Cortex of kidney (tissue), 1 donor: ENCODE measurements at places on chromosomes 7 and 10.

DNA sequence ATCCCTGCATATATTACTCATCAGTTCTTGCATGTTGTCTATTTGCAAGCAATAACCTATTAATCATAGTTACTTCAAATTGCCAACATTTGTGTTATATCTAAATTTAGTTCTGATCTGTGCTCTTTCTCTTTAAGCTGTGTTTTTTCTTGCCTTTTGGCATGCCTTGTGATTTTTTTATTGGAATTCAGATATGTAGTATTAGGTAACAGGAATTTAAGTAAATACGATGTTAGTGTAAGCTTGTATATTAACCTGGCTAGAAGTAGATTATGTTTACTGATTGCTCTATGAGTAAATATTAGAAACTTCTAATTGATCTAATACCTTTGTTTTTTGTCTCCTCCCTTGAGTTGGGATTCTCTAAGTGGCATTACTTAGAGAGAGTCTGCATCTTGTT, 718.9 kb upstream of the POT1 start:
- no peak for DNase-seq

DNA sequence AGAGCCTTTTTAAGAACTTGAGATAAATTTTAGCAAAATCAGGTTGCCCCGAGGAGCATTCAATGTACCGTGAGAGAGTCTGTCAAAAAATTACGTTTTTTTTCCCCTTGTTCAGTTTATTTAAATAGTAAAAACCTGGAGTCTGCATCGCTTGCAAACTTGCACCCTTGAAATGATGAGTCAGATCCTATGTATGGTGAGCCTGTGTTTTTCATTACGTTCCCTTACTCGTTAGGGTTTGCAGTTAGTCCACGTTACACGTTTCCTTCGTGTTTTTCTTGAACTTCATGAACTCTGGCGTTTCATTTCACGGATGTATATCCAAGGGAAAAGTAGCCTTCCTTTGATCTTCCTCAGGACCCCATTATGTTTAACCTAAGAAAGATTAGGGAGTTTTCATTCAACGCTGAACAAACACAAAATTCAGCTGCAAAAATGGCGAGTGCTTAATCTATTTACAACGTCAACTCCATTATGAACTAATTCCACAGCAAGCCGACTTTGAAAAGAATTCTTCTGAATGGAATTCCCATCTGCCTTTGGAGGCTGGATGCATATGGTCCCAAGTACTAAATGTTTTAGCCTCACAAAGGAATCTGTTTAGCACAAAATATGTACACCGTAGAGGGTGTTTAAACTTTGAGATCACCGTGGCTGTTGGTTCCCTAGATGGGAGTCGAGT, 182.4 kb downstream of the MYOF start:
- DNase-seq: no peak

DNA sequence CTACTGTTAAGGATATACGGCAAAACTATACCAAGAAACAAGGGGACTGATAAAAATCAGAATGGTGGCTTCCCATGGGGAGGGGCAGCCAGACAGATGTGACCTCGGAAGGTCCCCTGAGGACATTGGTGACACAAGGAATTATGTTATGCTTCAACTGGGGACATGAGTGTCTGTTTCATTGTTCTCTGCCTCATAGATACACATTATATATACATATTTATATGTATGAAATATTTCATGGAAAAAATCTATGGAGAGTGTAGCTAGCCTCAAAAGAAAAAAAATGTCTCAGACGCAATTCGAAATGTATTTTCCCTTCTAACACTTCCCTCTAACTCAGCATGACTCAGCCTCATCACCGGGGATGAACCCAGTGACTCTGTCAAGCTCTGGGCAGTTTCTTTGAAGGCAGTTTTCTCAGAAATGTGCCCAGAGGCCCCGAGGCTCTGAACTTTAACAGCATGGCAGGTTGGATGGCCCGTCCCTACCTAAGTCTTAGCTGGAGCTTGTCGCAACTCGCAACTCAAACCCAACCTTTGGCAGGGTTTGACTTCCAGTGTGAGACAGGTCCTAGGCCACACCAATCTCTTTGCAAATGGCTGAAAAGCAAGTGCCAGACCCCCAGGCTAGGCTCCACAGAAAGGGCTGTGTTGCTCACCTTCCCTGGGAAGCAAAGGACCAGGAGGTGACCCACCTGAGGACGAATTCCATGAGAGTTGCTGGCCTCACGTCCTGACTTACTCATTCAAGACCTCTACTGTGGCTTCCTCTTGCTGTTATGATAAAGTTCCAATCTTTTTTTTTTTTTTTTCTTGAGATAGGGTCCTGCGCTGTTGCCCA, 86.9 kb downstream of the CARD11 start:
- no peak for DNase-seq

DNA sequence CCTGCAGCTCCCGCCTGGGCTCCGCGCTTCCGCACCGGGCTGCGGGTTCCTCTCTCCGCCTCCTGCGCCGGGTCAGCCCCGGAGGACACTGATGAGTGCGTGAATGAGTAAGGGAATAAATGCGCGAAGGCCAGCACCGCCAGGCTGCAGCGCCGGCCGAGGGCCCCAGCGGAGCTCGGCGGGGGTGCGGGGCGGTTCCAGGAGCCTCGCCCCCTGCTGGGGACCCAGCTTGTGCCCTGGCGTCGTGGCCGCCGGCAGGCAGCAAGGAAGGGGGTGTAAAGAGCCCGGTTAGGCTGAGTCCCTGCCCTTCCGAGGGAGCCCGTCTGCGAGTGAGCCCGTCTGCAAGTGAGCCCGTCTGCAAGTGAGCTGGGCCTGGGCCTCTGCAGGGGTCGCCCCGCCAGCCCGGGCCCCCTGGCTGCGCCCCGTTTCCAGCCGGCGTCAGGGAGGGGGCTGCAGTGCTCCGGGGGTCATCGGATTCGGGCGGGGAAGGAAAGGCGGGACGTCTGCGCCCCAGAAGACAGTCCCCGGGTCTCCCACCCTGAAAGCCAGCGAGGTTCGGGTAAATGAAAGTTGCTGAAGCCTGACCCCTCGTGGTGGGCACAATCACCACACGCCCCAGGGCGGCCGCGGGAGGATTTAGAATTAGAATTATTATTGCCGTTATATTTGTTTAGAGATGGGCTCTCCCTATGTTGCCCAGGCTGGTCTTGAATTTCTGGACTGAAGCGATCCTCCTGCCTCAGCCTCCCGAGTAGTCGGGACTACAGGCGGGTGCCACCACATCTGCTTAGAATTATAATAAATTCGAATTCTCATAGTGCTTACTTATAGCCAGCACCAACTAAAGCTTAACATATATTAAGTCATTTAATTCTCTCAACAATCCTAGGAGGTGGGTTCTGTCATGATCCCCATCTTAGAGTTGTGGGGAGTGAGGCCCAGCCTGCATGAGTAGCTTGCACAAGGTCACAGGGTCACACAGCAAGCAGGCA, 8.6 kb upstream of the CRYGN start:
- DNase-seq: no peak

DNA sequence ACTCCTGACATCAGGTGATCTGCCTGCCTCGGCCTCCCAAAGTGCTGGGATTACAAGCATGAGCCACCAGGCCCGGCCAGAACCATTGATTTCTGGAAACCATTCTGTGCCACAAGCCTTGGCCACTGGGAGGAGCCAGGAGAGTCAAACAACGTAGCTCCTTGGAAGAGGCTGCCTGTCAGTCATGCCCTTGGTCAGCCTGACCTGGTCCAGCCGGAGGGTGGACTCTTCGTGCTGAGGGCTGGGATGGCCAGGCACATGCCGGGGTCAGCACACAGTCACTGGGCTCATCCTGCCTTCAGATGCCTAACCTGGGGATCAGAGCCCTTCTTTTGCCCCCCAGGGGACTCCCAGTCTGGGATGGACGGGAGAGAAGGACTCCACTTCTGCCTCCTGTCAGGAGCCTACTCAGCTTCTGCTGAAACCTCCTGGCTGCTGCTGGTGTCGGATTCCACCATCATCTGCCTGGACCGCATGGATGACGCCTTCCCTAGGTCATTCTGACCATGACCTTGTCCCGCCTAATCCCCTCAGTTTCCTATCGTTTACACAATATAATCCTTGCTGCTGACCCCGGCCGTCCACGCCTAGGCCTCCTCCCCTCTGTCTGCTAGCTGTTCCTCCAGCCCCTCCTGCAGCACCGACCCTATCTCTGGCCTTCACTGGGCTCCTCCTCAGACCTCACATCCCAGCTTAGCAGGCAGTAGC, 30.4 kb downstream of the TMEM270 start:
- no peak for DNase-seq

DNA sequence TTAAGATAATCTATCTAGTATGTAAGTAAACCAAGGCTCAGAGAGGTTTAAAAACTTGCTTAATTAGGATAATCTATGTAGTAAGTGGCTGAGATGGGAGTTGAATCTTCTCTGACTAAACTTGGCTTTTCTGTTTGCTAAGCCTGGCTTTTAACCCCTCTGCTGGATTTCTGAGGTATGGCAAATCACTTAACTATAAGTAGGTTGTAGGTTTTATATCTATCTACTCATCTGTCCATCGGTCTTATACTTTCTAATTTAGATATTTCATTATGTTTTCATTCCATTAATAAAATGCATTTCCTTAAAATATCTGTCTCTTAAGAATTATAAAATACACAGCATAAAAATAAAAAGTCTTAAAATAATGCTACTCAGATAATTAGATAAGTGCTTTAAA, 59.4 kb downstream of the ST7 start:
- DNase-seq: no peak

GRCh38 chr10:113340282-113340681, 212.6 kb upstream of the HABP2 start:
- no peak for DNase-seq

DNA sequence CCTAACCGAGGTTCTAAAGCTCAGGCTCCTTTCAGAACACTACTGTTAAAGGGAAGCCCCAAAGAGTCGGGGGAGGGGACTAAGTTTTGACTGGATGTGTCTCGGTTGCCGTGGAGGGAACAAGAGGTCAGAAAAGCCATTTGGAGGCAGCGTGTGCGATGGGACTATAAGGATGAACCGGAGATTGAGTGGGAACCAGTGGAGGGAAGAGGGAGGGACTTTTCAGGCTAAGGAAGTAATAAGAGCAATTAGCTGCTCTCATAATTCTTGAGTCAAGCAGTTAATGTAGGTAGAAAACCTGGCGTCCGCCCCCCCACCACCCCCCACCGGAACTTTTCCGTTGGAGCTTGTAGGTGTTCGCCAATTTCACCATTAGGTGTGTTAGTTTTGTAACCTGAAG, 491 bp upstream of the AKAP9 start:
- no peak for DNase-seq

- no peak for DNase-seq
Observed at GRCh38 chr7:69941077-69941651, 342.9 kb downstream of the AUTS2 start.

DNA sequence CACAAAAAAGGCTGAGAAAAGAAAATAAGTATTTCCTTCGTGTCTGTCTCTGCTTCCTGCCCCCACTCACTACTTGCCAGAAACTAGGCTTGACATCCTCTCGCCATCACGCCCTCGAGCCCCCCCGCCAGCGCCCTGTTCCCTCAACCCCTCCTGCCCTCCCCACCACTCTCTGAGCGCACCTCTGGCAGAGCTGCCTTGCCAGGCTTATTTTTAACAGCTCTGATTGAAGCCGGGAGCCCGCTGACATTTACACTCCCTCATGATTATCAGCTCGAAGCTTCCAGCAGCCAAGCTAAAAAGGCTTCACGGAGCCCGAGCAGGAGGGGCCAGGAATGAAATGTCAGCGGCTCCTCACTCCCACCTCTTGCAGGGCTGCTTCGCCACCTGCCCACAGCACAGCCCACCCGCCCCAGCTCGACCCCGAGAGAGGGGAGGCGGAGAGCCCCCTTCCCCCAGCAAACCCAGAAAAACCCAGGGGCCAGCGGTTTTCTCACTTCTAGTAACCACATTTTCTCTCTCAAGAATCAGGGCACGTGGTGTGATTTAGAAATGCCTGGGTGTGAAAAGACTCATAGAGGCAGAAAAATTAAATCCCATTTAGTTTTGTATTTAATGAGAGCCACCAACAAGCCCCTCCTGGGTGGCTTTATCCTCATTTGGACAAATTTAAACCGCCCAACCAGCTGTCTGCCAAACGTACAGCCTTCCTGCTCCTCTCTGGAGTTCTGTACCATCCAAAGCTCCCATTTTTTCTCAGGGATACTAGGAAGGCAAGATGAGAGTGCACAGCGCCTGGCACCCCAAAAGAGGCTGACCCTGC, 89.3 kb downstream of the SLIT1 start:
- no peak for DNase-seq

DNA sequence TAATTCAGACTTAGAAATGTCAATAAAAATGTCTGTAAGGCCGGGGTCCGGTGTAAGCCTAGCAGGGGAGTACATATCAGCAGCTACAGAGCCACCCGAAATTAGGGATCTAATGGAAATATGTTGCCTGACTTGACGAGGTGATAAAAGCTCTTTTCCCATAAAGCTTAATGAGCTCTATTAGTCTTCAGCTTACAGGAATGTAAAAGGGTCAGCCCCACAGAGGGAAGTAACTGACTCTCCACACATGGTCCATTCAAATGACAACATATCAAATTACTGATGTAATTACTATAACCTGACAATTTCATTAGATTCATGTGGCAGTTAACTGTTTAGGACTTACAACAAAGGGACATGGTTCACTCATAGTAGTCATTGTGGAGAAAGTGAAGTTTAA, 62.3 kb downstream of the ATE1 start:
- DNase-seq: no peak

DNA sequence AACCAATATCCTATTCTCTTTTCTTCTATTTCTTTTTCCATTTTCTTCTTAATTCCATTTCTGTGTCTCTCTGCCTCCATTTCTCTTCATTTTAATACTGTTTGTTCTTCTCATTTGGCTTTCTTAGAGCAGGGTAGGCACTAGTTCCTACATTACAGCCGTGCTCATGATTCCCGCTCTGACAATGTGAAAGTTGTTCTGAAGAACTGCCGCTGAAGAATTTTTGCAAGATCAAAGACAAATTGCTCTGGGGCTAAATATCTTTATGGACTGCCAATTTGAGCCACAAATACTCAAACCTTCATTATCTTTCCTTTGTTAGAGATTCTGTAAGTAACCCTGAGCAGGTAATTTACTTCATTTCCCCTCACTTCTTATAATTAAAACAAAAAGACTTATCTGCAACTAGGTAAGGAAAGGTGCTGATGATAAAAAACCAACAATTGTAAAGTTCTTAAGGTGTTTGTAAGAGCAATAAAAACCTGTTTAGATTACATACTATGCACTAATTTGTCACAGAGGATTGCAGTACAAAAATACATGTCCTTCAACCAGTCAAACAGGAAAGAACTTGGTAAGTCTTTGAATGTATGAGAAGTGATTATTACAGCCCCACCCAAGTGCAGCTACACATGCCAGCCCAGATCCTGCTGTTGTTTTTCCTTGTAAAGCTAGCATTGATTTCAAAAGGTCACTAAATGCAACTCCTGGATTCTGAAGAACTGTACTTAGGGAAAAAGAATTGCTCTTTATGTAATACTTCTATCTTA, 127.5 kb downstream of the COL28A1 start:
- no peak for DNase-seq

DNA sequence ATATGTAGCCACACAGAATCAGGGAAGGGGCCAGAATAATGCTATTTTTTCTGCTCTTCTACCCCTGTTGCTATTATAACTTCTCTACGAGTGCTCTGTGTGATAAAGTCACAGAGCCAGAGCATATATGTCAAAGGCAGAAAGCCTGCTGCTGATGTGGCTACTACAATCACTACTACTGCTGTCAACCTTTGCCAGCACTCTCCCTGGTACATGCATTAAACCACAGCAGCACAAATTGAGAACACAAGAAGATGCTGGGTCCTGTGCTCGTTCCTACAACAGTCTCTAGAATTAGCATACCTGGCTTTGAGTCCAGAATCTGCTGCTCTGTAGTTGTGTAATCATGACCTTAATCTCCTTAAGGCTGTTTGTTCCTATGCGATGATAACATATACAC, 108.6 kb downstream of the SEMA3A start:
- DNase-seq: no peak
